CD4-positive, alpha-beta memory T cell (primary cell): ENCODE measurements at places on chromosomes 2 and 18. TPM values are rescaled to one million over a fixed set of nuclear protein-coding genes. Genes with fewer than 3 reads are reported as not detected.

DNA sequence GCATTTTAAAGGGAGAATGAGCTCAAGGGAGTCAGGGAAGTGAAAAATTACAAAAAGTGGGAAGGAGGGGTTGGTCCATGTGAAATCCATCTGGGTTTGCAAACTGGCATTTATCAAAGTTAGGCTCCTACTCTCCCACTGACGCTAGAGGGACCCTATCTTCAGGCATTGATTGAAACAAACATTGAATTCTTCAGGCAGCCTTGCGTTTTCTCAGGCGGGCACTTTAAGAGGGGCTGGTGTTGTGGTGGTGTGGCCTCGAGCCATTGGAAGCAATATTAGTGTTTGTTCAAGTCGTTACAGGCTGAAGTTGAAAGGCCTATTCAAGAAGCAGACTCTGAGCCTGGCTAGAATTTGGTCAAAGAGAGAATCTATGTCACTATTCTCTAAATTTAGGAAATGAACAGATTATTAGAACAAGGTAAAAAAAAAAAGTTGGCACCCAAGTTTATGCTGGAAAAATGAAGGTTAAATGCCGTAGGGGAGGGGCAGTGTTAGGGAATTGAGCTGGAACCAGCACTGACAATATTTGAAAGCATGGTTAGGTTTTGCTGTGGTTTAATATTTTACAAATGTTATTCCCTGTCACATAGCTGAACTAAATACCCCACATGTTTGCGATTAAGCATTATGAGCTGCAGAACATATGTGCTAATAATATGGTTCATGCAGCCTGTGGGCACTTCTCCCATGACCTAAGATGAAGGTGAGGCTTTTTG lies 36.8 kb downstream of the STON1 start:
- no peak overlapping the region for H3K27ac ChIP-seq
- DNase-seq, result no peak
- no peaks in the 10 kb centered on the region for H3K4me1 ChIP-seq
- H3K4me3 ChIP-seq, result no peak overlapping the region

DNA sequence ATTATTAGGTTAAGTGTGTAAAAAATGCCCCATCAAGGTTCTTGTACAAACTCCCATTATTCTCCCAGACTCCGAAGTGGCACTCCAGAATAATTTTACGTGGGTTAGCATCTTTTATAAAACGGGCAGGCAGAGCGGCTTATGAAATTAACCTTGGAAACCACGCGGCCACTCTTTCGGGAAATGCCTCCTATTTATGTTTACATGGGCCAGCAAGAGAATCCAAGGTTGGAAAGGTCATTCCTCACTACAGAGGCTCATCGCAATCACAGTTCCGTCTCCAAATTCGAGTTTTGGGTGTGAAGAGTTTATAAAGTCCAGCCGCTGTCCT lies 1.2 kb upstream of the IMPA2 start:
- DNase-seq, result no peak
- H3K4me1 ChIP-seq, result peaks cover 12% of the 10 kb centered on the region
- no peaks in the 10 kb centered on the region for H3K27me3 ChIP-seq
- H3K27ac ChIP-seq, result no peak overlapping the region
- no peak overlapping the region for H3K4me3 ChIP-seq

GRCh38 chr2:222796413-222797103 lies 64.3 kb upstream of the ACSL3 start:
- H3K4me3 ChIP-seq, result no peak overlapping the region
- no peak for DNase-seq
- H3K36me3 ChIP-seq, result no peaks in the 10 kb centered on the region
- H3K4me1 ChIP-seq, result no peaks in the 10 kb centered on the region

DNA sequence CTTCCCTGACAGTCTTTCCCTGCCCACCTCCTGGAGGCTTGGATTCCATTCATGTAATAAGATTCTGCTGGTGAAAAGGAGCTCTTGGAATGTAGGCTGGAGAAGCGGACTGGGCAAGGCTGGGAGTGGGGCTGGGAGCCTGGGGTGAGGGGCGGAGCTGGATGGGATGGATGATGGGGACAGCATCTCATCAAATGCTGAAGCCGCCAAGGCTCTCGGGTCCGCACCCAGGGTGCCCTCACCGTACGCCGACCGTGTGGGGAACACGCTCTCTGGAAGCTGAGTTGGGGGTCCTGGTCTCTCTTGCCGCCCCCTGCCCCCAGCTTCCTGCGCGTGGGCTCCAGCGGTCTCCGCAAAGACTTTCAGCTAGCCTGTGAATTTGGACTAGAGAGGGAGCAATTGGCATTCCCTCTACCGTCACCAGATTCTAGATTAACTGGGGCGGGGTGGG lies 9.1 kb downstream of the RAX start:
- no peak for DNase-seq
- no peaks in the 10 kb centered on the region for H3K36me3 ChIP-seq
- H3K4me1 ChIP-seq, result peaks cover 17% of the 10 kb centered on the region
- peaks cover 30% of the 10 kb centered on the region for H3K27me3 ChIP-seq

- no peak for DNase-seq
- no peaks in the 10 kb centered on the region for H3K36me3 ChIP-seq
- H3K4me3 ChIP-seq, result no peak overlapping the region
- H3K27ac ChIP-seq, result no peak overlapping the region
Observed at GRCh38 chr2:180446492-180446891, 439.4 kb upstream of the CWC22 start.

GRCh38 chr18:23779696-23780303 lies 90.5 kb downstream of the LAMA3 start:
- H3K4me3 ChIP-seq, result no peak overlapping the region
- H3K4me1 ChIP-seq, result no peaks in the 10 kb centered on the region
- no peak for DNase-seq
- H3K36me3 ChIP-seq, result no peaks in the 10 kb centered on the region
- H3K27ac ChIP-seq, result no peak overlapping the region

DNA sequence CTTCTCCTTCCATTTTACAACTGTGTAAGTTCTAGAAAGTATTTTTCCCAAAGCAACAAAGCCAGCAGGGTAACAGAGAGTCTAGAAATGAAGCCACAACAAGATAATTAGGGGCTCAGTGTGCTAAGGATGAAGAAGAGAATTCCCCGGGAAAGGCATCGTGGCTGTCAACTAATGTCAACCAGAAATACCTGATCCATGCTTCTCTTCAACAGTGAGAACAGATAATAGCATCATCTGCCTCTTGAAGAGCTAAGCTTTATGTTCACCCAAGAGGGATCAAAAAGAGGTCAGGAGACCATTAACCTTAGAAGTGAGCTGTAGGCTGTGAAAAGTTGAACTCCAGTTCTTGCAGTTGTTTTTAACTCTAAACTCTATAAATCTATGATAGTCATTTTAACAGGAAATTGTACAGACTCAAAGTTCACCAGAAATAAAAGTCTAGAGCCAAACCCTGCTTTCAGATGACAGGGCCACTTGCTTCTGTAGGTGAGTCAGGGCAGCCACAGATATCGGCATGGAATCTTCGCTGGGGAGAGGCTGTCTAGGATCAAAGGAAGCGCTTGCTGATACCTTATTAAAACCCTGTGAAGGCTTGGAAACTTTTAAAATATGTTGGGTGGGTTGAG lies 540.7 kb upstream of the ID2 start:
- no peaks in the 10 kb centered on the region for H3K4me1 ChIP-seq
- no peak overlapping the region for H3K27ac ChIP-seq
- H3K4me3 ChIP-seq, result no peak overlapping the region
- DNase-seq, result no peak
- no peaks in the 10 kb centered on the region for H3K36me3 ChIP-seq

DNA sequence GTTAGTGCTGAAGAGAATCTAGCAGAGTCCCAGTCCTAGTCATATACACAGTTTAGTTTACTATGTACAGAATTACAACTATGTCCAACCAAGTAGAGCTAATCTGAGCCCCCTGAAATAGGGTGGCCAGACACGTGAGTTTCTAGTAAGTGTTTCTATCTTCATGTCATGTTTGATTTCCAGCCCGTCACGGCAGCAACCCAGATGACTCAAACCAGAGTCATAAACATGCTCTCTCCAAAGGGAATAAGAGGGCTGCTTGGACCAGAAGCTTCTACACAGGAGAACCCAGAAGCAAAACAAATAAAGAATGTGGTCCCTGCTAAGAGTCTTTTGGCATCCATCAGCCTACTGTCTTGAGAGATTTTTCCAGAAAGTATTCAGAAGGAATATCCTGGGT lies 64.9 kb upstream of the WIPF1 start:
- DNase-seq, result no peak
- H3K4me3 ChIP-seq, result no peak overlapping the region
- H3K4me1 ChIP-seq, result peaks cover 16% of the 10 kb centered on the region
- H3K27ac ChIP-seq, result no peak overlapping the region
- no peaks in the 10 kb centered on the region for H3K27me3 ChIP-seq

GRCh38 chr2:203126996-203127395 lies 111.8 kb upstream of the CYP20A1 start:
- no peak overlapping the region for H3K4me3 ChIP-seq
- no peaks in the 10 kb centered on the region for H3K27me3 ChIP-seq
- DNase-seq, result no peak
- peaks cover 4% of the 10 kb centered on the region for H3K36me3 ChIP-seq
- H3K27ac ChIP-seq, result no peak overlapping the region
- no peaks in the 10 kb centered on the region for H3K4me1 ChIP-seq

DNA sequence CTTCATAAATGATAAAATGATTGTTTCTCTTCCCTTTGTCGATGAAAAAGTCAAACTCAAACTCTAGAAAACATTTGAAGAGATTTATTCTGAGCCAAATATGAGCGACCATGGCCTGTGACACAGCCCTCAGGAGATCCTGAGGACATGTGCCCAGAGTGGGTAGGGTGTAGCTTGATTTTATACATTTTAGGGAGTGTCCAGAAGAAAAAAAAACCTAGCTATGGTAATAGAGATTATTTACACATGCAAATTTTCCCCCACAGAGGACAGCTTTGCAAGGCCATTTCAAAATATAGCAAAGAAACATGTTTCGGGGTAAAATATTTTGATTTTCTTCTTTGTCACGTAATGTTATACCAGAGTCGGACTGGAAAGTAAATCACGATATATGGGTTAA lies 92.4 kb upstream of the TRIB2 start:
- no peaks in the 10 kb centered on the region for H3K4me1 ChIP-seq
- no peak overlapping the region for H3K4me3 ChIP-seq
- no peak overlapping the region for H3K27ac ChIP-seq
- H3K27me3 ChIP-seq, result no peaks in the 10 kb centered on the region

ZNF396 gene
- total RNA-seq, result 7.3 TPM
